ENCODE measurements at places on chromosomes 7 and 10.

DNA sequence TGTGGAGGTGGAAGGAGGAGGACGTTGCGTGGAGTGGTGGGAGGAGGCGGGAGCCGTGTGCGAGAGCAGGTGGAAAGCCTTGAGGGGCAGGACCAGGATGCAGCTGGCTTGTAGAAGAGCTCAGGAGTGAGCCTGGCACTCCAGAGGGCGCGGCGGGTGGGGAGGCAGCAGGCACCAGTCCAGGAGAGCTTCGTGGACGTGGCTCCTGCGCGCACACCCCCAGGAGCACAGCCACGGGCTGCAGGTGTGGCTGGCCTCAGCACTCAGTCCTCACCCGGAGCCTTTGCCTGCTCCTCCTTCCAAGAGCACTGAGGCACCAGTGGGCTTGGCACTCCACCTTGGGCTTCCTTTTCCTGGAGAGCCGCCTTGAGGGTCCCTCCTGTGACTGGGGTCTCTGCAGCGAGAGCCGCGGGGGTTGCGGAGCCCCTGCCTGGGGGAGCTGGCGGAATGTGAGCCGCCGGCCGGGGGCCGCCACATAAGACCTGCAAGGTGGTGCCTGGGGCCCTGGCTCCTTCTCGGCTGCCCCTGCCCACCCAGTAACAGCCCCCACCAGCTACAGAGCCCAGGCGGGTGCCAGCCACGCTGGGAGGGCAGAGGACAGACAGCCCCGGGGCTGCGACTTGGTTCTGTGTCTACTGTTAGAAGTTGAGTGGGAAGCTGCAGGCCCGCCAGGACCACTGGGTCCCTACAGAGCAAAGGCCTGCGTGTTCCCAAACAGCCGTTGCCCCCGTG lies 11.1 kb downstream of the MAFK start:
- no peak for DNase-seq
- peaks cover 10% of the 10 kb centered on the region for H3K36me3 ChIP-seq
- no peaks in the 10 kb centered on the region for H3K27me3 ChIP-seq
- H3K27ac ChIP-seq, result no peak overlapping the region
- no peak overlapping the region for H3K4me3 ChIP-seq

DNA sequence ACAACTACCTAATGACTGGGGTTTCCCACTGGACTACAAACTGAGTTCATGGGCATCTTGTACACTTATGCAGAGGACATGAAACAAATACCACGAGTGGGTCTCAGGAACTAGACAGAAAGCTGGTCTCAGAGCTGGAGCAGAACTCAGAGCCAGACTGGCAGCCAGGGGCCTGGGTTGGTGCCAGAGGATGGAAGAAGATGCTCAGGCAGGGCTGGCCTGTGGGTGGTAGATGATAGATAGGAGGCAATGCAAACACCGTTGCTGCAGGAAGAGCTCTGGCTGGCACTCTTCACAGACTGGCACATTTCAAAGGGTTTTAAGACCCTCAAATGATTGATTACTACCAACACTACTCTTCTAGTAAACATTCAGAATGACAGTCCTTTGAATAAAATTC lies 28.8 kb downstream of the ENO4 start:
- no peaks in the 10 kb centered on the region for H3K4me1 ChIP-seq
- DNase-seq, result no peak
- no peaks in the 10 kb centered on the region for H3K36me3 ChIP-seq
- no peak overlapping the region for H3K4me3 ChIP-seq

DNA sequence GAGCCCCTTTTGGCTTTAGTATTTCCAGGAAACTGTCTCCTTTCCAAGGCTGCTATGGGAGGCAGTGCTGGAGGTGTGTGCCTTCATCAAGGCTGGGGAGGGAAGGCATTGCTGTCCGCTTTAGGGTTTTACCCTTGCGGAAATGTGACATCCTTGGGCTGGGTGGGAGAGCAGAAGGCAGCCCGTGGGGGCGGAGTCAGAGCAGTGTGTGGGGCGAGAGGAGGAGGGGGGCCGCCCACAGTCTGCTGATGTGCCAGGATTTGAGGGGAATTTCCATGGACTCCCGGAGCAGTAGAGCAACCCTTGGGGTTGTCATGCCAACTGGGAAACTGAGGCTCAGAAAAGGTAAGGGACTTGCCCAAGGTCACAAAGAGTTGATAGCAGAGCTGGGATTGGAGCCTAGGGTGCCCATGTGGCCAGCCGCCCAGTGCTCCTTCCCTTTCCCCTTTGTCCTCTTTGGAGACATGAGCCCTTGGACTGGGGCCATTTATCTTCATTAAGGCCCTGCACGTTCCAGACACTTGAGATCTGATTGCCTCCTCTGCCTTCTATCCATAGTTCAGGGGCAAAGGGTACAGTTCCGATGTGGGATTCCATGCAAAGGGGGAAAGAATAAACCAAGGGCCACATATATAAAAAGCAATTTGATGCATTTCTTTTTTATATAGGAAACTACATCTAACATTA lies 22.2 kb downstream of the TSPAN15 start:
- peak; percentile 79 for DNase-seq
- no peaks in the 10 kb centered on the region for H3K36me3 ChIP-seq
- H3K27ac ChIP-seq, result peak overlapping the region; percentile 48
- H3K4me3 ChIP-seq, result no peak overlapping the region

DNA sequence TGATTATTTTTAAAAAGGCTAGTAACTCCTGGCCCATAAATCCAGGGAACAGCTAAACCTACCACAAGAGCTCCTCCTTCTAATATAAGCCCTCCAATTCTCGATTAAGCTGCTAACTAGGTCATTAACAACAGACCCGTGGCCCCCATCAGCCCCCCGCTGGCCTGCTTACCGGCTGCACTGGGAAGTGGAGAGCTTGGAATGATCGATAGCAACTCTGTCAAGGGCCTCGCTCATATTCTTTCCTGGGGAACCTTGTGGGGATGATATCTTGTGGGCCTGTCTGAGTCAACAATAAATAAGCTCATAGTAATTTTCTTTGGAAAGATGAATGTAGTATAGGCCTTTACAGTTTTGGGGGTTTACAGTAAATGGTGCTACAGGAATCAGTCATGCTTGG lies 353.5 kb downstream of the TCERG1L start:
- H3K36me3 ChIP-seq, result no peaks in the 10 kb centered on the region
- no peaks in the 10 kb centered on the region for H3K27me3 ChIP-seq
- no peak overlapping the region for H3K4me3 ChIP-seq
- DNase-seq, result no peak
- no peaks in the 10 kb centered on the region for H3K4me1 ChIP-seq
- H3K27ac ChIP-seq, result no peak overlapping the region

GRCh38 chr10:127973791-127974311 lies 66.9 kb downstream of the PTPRE start:
- H3K27me3 ChIP-seq, result no peaks in the 10 kb centered on the region
- no peak overlapping the region for H3K4me3 ChIP-seq
- H3K4me1 ChIP-seq, result peaks cover 3% of the 10 kb centered on the region
- no peak for DNase-seq
- H3K27ac ChIP-seq, result no peak overlapping the region

DNA sequence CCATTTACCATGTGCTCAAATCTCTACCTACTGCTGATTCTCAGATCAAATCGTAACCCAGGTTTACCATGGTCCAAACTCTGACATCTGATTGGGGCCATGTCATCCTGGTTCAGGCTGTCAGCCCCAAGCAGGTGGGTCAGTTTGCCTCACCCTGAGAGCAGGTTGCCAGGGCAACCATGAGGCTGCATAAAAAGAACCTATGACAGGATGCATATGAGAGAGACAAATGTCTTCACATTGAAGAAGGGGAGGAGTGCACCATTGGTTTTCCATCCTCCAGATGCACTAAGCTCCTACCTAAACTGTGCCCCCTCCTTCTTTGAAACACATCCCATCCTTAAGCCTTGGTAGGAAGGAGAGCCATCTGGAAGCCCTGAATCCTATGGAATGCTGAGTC lies 10.2 kb downstream of the PRSS1 start:
- peaks cover 4% of the 10 kb centered on the region for H3K27me3 ChIP-seq
- no peaks in the 10 kb centered on the region for H3K36me3 ChIP-seq
- no peak overlapping the region for H3K27ac ChIP-seq

DNA sequence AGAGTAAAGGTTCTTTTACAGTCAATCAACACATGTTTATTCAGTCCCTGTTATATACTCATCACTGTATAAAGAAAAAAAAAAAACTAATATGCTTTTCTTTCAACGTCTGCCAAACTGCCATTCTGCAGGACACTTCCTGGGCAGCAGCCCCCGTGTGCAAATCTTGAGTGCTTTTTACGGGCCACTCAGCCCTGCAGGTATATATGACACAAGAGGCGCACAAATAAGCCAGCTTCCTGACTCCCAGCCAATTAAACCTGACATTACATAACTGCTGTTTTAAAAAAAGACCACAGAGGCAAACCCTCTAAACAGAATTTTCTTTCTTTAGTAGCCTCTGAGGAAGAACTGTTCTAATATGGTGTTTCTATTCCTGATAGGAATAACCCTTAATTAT lies 263.0 kb upstream of the NEBL start:
- H3K36me3 ChIP-seq, result no peaks in the 10 kb centered on the region
- no peak for DNase-seq
- no peak overlapping the region for H3K4me3 ChIP-seq
- H3K27me3 ChIP-seq, result no peaks in the 10 kb centered on the region
- no peaks in the 10 kb centered on the region for H3K4me1 ChIP-seq

DNA sequence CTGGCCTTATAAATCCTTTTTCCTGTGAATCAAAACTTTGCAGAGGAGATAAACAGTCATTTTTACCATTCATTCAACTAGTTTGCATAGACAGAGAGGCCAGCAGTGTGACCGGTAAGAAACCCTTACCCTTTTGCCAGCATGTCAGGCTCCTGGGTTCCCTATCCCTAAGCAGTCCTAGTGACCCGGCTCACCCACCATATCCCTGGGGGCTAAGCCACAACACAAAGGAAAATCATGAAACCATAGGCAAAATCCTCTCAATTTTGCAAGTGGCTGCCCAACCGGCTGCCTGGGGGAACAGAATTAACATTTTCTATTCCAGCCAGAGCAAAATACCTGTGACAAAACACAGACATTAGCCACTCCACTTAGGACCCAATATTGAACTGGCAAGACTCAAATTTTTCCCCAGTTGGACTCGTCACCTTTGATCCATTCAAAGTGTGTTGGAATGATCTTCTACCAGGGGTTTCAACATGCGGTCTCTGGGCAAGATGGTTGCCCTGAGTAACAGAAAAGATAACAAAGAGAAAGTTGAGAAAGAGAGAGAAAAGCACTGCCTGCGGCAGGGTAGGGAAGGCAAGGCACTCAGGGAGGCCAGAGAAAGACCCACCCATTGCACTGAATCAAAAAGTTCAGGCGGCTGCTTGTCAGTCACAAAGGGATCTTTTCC lies 174.8 kb upstream of the NAMPT start:
- no peak overlapping the region for H3K27ac ChIP-seq
- no peaks in the 10 kb centered on the region for H3K4me1 ChIP-seq
- no peaks in the 10 kb centered on the region for H3K27me3 ChIP-seq

GRCh38 chr7:26614503-26614902 lies 249.9 kb downstream of the SKAP2 start:
- no peak overlapping the region for H3K4me3 ChIP-seq
- DNase-seq, result no peak
- no peaks in the 10 kb centered on the region for H3K36me3 ChIP-seq
- H3K27ac ChIP-seq, result no peak overlapping the region
- H3K27me3 ChIP-seq, result no peaks in the 10 kb centered on the region
- no peaks in the 10 kb centered on the region for H3K4me1 ChIP-seq
